ENCODE measurements at places on chromosomes 5 and 9.
A peak's percentile ranks its signal among the peaks of the same experiment; 100 is the strongest.

DNA sequence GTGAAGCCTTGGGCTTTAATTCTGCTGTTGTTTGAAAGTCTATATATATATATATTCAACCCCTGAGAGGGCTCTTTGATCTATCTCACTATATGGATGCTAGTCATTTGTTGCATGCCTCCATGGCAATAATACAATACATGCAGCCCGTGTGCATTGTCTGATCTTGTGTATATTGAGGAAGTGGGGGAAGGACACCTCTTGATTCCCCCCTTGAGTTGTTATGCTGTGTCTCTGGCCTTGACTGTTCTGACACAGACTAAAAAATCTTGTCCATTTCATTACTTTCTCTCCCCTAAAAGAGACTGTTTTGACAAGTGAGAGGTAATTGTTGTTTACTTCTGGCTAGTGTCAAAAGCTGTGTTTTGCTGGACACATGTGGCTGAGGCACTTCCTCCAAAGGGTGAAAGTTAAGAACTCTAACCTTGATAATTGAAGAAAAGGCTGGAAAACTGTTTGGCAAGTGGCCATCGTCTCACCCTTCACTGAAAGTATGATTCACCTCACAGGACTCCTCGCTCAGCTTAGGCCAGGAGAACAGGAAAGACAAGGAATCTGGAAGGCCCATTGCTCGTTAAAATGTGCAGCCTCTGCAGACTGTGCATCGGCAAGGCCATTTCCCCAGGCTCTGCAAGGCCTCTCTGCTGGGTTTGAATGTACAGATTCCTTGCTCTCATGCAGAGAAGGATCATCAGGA, 304.0 kb downstream of the PRELID2 start:
- DNase-seq = peak; percentile 89

DNA sequence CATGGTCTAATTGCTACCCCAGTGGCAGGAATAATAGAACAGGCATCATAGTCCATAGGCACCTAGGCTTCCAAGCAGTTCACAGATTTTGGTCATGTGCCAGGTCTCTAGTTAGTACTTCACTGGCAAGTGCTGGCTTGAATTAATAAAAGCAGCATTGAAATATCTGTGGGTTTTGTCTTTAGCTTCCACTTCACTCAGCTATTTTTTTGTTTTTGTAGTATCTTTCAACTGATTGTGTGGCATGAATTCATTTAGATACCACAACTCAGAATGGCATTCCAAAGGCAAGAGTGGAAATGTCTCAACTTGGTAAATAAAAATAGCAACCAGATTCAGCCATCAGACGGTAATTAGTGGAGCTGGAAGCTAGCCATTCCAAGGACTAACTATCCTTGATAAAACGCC, 27.9 kb upstream of the ITGA2 start:
- DNase-seq = no peak

DNA sequence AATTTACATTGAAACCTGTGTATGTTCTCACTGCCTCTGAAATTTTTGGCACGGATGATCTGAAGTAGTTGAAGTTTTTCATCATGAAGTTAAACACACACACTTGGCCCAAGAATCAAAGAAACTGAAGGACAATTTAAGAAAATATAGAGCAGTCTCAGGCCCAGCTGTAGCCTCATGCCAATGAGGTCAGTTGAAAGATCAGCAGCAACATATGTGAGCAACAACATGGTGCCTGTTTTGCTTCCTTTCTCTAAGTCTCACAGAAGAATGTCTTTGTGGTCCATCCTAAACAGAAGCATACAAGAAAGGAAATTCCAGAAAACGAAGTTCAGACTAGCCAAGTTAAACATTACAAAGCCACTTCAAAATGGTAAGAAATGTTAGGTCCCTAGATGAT, 1737.2 kb downstream of the MAT2B start:
- DNase-seq = no peak

DNA sequence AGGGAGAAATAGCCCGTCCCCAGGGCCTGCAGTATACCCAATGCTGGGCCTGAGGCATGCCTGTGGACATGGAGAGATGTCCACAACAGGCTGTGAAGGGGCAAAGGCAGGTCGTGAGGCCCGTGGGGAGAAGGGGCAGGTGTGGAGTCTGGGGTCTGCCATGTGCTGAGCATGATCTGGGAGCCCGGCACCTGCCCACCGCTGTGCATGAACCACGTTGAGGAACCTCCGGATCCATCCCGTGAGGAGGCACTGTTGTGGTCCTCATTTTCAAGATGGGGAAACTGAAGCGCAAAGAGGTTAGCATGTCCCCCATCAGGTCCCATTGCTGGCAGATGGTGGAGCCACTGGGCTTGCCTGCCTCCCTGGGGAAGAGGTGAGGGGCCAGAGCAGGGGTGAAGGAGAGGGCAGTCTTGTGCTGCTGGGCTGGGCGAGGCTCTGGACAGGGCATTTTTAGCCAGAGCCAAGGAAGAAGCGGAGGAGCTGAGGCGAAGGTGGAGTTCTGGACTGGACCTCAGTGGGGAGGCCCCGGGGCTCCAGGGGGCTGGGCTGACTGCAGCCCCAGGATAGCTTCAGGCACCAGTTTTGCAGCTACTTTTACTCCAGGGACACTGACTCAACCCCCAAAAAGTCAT, 46.5 kb downstream of the LRSAM1 start:
- no peak for DNase-seq

GRCh38 chr9:104750185-104750767, 2.8 kb downstream of the NIPSNAP3A start:
- DNase-seq = no peak

- DNase-seq = no peak
Measured at GRCh38 chr5:158155811-158156505, 297.0 kb upstream of the CLINT1 start.

DNA sequence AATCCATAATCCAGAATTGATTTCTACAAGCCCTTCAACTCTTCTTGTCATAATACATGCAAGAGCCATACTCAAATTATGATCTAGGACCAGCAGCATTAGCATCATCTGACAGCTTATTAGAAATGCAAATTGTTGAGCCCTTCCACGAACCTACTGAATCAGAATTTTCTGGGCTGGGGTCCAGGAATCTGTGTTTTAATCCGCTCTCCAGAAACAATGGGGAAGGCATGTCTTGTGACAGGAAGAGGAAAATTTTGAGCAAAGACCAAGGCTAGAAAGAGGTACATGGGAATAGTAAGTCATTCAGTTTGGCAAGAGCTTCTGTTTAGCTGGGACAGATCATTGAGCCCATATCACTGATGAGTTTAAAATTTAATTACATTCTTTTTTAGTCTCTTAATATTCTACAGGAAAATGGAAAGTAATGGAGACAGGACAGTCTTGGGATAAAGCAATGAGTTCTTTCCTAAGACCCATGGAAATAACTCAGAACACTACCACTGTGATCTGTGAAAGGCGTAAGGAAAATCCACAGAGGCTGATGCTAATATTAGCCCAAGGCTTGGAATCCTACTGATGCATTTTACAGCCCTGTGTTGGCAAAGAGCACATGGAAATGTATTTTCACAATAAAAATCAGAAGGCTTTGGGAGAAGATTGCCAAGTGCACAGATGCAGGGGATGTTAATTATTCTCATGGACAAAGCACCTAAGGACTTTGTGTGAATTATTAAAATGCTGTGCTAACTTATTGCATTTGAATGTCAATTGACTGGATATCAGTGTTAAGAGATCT, 73.7 kb upstream of the STK32A start:
- no peak for DNase-seq

DNA sequence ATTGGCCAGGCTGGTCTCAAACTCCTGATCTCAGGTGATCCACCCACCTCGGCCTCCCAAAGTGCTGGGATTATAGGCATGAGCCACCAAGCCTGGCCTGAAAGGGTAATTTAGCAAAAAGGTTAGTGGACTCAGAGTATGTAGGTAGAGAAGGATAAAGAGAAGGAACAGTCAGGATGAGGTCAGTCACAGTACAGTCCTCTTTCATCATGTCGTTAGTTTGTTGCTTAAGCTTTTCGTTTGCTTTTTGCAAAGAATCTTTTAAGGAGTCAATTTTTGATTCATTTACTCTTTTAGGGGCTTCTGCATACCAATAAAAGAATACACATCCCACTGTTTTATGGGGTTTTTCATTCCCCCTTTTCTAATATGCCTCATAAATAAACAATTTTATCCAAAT, 17.8 kb upstream of the GBGT1 start:
- DNase-seq = no peak

DNA sequence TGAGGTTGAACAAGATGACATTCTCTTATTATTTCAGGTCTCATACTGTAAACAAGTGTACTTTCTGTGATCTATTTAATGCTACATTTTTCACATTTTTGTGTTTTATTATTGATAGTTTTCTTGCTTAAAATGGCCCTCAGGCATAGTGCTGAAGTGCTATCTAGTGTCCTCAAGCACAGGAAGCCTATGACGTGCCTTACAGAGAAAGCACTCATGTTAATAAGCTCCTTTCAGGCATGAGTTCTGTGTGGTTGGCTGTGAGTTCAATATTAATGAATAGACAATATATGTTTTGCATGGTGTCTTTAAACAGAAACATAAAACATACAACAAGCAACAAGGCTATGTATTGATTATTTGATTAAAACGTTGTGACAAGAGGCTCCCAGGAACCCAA, 450.1 kb downstream of the PLK2 start:
- no peak for DNase-seq

GRCh38 chr5:61330845-61331406, 1.1 kb upstream of the ZSWIM6 start:
- DNase-seq = peak; percentile 82

- DNase-seq = peak; percentile 57
Measured at GRCh38 chr5:127447827-127448226, 69.6 kb upstream of the PRRC1 start.

DNA sequence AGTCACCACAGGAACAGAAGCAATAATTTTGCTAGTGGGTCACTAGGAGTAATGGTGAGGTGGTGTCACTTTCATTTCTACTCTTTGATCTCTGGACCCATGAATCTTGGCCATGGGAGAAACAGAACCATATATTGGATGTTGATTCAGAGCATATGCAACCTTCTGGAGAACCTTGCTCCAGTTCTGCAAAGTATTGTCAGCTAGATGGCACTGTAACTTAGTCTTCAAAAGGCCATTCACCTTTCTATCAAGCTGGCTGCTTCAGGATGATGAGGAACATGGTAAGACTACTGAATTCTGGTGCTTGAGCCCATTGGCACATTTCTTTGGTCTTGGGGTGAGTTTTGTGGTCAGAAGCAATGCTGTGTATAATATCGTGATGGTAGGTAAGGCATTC, 129.1 kb upstream of the FBN2 start:
- no peak for DNase-seq

DNA sequence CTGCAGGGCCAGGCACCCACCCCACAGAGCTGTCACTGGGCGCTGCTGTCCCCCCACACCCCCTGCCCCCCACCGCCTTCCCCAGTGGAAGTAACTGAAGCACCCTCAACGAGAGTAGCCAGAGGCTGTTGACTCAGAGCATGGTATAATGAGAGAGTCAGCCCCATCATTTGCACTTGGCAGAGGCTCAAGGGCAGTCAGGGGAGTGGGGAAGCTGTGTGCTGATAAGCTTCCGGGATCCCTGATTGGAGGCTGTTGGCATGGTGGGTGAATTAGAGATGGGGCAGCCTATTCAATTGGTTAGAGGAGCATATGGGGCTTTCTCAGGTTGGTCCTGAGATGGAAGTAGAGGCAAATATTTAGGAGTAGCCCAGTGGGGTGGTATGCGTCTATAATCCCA, 77.1 kb upstream of the GOLM1 start:
- DNase-seq = peak; percentile 47

DNA sequence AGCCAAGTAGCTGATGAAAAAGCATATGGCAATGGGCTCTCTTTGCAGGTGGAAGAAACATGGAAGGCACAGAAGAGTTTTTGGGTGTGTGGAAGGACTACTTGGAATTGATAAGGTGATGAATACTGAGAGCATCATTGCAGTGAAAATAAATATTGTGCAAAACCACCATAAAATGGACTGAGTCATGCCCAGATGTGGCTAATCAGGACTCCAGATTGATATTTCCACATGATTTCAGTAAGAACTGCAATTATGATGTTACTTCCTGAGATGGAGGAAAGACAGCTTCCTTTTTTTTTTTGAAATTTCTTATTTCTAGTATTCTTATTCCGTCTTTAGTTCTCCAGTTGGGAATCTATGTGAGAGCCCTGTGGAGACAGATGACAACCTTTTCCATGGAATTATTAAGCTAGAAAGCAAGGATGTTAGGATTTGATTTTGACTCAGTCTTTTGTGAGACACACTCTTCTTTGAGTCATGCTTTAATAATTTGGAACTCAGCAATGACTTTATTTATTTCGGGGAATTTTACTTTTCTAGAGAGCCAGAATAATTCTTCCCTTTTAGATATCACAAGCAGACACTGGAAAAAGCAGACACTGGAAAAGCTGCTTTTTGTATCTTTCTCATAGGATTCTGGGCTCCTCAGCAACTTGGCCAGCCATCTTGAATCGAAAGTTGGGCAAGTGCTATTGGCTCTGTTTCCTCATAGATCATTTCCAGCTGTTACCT, 94.2 kb upstream of the VCAN start:
- DNase-seq = peak; percentile 81

GRCh38 chr5:10370931-10371330, 17.4 kb downstream of the MARCHF6 start:
- no peak for DNase-seq

GRCh38 chr5:98513380-98513779, 260.1 kb upstream of the RGMB start:
- DNase-seq = no peak

GRCh38 chr9:130226112-130226511, 39.4 kb upstream of the HMCN2 start:
- DNase-seq = no peak

DNA sequence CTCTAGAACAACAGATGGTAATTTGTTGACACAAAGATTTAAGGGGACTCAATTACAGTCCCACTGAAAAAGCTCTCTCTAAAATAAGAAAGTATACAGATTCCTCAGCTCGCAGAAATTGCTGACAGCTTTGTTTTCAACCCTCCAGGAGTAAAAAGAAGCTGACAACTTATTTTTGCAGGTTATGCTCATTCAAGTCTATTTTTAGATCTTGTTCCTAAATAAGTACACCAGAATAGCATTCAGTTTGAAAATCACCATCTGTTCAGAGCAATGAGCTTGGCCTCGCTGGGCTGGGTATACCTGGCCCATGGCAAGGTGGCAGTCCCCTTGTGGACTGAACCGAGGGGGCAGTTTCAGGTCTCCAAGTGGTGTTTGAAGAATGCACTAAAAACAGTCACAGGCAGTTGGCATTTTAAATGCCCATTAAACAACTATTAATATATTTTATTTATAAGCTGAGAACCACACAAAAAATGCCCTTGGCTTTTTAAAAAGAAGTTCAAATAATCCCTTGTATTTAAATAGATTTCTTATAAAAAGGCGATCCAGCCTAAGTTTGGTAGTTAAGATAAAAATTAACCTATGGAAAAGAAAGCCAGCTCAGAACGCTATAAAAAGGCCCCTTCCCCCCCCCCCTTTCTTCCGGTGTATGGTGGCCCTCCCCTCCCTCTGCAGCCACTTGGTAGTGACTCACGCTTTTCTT, 169.2 kb downstream of the AUH start:
- DNase-seq = no peak

- DNase-seq = peak; percentile 33
Measured at GRCh38 chr5:121199216-121199999, 652.3 kb upstream of the FTMT start.

Data from ELR (cell line).